Neural crest cell (in vitro differentiated cells): ENCODE measurements at places on chromosomes 1 and 21. TPM values are rescaled to one million over a fixed set of nuclear protein-coding genes. Genes with fewer than 3 reads are reported as not detected.

Gene FMO5
- total RNA-seq = 0.36 and 0.47 TPM in 2 replicates

Gene GBP6
- total RNA-seq = not detected in 2 replicates

Gene MYCL
- 23.0 and 25.8 TPM in 2 replicates for total RNA-seq

Gene RNU5D-1
- total RNA-seq = not detected in 2 replicates

Gene AIRE
- not detected in 2 replicates for total RNA-seq

Gene MATN1
- 0.32 and 0.54 TPM in 2 replicates for total RNA-seq

Gene SIK1
- total RNA-seq = 1.7 and 1.8 TPM in 2 replicates

Gene SH3BGR
- 2.3 and 2.4 TPM in 2 replicates for total RNA-seq

Gene SHISAL2A
- 0.65 TPM in 1 of 2 replicates, not detected in the other for total RNA-seq

Gene TAS1R1
- total RNA-seq = not detected in 2 replicates

Gene NUP210L
- total RNA-seq = 0.05 TPM in 1 of 2 replicates, not detected in the other

Gene SPRR3
- not detected in 2 replicates for total RNA-seq

Gene PADI3
- total RNA-seq = not detected in 2 replicates

Gene CD1B
- not detected in 2 replicates for total RNA-seq

Gene RRP15
- total RNA-seq = 34.9 and 35.2 TPM in 2 replicates

Gene DCAF8
- 124 and 130 TPM in 2 replicates for total RNA-seq

Gene ANGPTL3
- not detected in 2 replicates for total RNA-seq

Gene HUNK
- total RNA-seq = 29.1 and 39.6 TPM in 2 replicates

Gene IVL
- total RNA-seq = not detected in 2 replicates

Gene DYNLT5
- total RNA-seq = 1.6 and 2.0 TPM in 2 replicates

Gene FAM131C
- total RNA-seq = 0.48 and 0.68 TPM in 2 replicates

Gene TRABD2B
- 0.41 and 0.49 TPM in 2 replicates for total RNA-seq

Gene BGLAP
- 2.5 and 3.0 TPM in 2 replicates for total RNA-seq

Gene ZC3H11A
- 101 and 108 TPM in 2 replicates for total RNA-seq

Gene ARHGAP30
- not detected in 2 replicates for total RNA-seq

Gene DNAI4
- total RNA-seq = 4.0 and 8.0 TPM in 2 replicates

Gene KRTAP19-1
- not detected in 2 replicates for total RNA-seq

Gene C8A
- total RNA-seq = not detected in 2 replicates

Gene SPATA45
- total RNA-seq = 0.68 and 1.3 TPM in 2 replicates

Gene TIE1
- 2.2 and 2.8 TPM in 2 replicates for total RNA-seq

Gene TMEM61
- total RNA-seq = not detected in 2 replicates

Gene SAMD13
- total RNA-seq = 2.1 and 2.3 TPM in 2 replicates

Gene UBASH3A
- not detected in 2 replicates for total RNA-seq

Gene TP53BP2
- 61.5 and 72.4 TPM in 2 replicates for total RNA-seq

Gene TNFSF4
- total RNA-seq = 0.57 and 1.1 TPM in 2 replicates

Gene YBEY
- total RNA-seq = 23.0 and 23.1 TPM in 2 replicates

Gene OR6N1
- not detected in 2 replicates for total RNA-seq

Gene RBP7
- total RNA-seq = not detected in 2 replicates

Gene MYBPH
- total RNA-seq = not detected in 2 replicates

Gene SLC41A1
- total RNA-seq = 21.4 and 25.7 TPM in 2 replicates

Gene LENEP
- 1.9 and 2.5 TPM in 2 replicates for total RNA-seq

Gene CRYAA
- not detected in 2 replicates for total RNA-seq

Gene TP73
- 1.5 and 2.1 TPM in 2 replicates for total RNA-seq

Gene C1orf87
- total RNA-seq = not detected in 2 replicates

Gene CACHD1
- total RNA-seq = 40.8 and 41.0 TPM in 2 replicates

Gene LCE1A
- not detected in 2 replicates for total RNA-seq

Gene MAB21L3
- total RNA-seq = not detected in 2 replicates

Gene MRPL39
- 36.5 and 39.0 TPM in 2 replicates for total RNA-seq

Gene CHRM3
- total RNA-seq = 2.3 and 2.7 TPM in 2 replicates

Gene FCER1G
- total RNA-seq = 0.93 and 1.6 TPM in 2 replicates

Gene USH2A
- 0.11 and 0.14 TPM in 2 replicates for total RNA-seq

Gene TMPRSS2
- not detected in 2 replicates for total RNA-seq

Gene FAM151A
- total RNA-seq = not detected in 2 replicates

Gene OLIG1
- total RNA-seq = 5.4 and 8.4 TPM in 2 replicates

Gene L1TD1
- 10.1 and 11.5 TPM in 2 replicates for total RNA-seq
